C1 segment of cervical spinal cord (tissue), 14 donors: ENCODE measurements at places on chromosomes 2 and 18.

- no peak for DNase-seq
Measured at GRCh38 chr2:77629539-77629938, 107.4 kb upstream of the LRRTM4 start.

GRCh38 chr2:186588421-186588820 lies 1.4 kb upstream of the ITGAV start:
- no peak for DNase-seq

- no peak for DNase-seq
Measured at GRCh38 chr2:235500761-235501672, 7.2 kb downstream of the AGAP1 start.

DNA sequence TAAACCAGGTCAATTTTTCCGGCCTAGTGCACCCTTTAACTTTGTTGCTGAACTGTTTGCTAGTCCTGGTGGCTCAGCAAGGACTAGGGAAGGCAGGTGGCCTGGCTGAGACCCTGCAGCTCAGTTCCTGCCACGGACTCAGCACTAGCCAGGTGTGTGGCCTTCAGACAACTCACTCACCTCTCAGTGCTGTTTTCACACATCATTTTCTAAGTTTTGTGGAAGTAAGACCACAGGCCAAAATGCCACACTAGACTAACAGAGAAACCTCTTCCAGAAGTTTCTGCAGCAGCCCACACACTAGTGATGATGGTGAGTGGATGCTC lies 65.9 kb upstream of the SLC1A4 start:
- DNase-seq, result no peak

- no peak for DNase-seq
Measured at GRCh38 chr2:61775956-61776570, 77.8 kb downstream of the FAM161A start.
